ENCODE measurements at places on chromosomes 11 and 22.

- no peak for DNase-seq
Measured at GRCh38 chr22:49355211-49355920, 472.3 kb downstream of the BRD1 start.

DNA sequence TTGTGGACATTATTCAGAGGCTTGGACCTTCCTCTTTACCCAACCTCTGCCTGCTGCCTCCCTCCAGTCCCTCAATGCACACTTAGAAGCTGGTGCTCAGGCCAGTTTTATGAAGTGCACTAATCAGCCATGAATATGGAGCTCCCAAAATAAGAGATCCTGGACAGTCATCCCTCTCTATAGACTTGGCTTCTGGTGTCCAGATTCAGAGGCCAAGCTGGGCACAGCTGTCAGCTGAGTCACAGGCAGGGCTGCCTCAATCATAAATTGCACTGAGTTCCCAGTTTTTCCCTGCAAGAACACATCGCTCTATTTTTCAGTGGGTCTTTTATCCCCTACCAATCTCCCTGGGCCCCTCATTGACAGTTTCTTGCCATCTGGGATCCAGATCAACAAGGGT is 161.7 kb upstream of the CADM1 start:
- DNase-seq = no peak

DNA sequence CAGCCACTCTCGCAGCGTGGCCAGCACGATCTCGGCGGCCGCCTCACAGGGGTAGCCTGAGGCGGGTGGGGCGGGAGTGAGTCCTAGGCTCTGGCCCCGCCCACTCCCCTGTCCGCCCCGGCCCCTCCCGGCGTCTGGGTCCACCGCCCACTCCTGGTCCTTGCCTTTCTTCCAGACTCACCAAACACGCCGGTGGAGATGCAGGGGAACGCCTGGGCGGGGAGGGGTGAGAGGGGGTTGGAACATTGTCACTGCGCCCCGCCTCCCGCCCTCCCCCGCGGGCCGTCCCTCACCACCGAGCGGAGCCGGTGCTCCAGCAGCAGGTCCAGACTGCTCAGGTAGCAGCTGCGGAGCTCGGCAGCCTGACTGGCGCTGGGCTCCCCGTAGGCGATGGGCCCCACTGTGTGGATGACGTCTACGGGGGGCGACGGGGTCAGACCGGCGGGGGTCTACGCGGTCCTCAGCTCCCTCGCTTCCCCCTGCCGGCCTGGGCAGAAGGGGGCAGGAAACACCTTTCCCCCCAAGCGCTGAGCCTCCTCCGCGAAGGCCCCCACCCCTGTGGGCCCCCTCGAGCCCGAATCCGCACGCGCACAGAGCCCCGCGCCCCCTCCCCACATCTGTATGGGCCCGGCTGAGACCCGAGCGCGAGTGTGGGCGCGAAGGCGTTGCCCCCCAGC is 13.2 kb downstream of the OTUB1 start:
- no peak for DNase-seq

DNA sequence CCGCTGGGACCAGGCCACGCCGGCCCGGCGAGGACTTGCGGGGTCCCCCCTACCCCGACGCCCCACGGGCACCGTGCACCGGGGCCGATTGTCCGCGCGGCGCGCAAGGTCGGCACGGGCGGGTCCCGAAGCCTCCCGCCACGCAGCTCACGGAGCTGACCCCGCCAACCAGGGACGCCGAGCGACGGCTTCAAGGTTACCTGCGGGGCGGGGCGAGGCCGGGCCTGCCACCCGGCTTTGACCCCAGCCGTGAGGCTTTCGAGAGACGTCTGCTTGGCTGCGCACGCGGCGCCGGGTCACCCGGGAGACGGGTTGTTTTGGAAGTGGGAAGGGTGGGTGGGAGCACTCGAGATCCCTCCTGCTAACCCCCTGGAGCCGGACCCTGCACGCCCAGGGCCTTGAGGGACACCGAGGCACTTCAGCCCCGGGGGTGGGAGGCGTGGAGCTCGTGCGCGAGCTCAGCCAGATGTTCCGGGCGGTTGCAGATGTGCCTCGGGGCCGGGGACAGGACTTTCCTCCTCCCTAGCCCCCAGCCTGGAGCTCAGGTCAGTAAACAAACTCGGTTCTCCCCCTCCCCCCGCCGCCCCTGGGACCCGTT is 3.2 kb upstream of the WNT11 start:
- DNase-seq = no peak
